ENCODE measurements at places on chromosomes 13 and 19. TPM values are rescaled to one million over a fixed set of nuclear protein-coding genes. Genes with fewer than 3 reads are reported as not detected.

ZNF540 gene
- 1.3 TPM for total RNA-seq

FGF9 gene
- 2.3 TPM for total RNA-seq

SPRED3 gene
- 0.46 TPM for total RNA-seq

ETV2 gene
- 1.1 TPM for total RNA-seq

NUCB1 gene
- total RNA-seq: 171 TPM

CCL25 gene
- not detected for total RNA-seq

TRPM4 gene
- total RNA-seq: 182 TPM

CERS1 gene
- 0.17 TPM for total RNA-seq

LILRB4 gene
- total RNA-seq: 3.0 TPM

APOC4 gene
- total RNA-seq: not detected

RTBDN gene
- not detected for total RNA-seq

PGLYRP2 gene
- not detected for total RNA-seq

CBY2 gene
- not detected for total RNA-seq

ZSCAN4 gene
- total RNA-seq: 0.16 TPM

CD22 gene
- total RNA-seq: 5.7 TPM

CCDC70 gene
- not detected for total RNA-seq

ZNF708 gene
- total RNA-seq: 7.5 TPM

ZNF610 gene
- 1.7 TPM for total RNA-seq
